Stimulated activated naive CD4-positive, alpha-beta T cell (primary cell): ENCODE measurements at places on chromosomes 12 and 14.

DNA sequence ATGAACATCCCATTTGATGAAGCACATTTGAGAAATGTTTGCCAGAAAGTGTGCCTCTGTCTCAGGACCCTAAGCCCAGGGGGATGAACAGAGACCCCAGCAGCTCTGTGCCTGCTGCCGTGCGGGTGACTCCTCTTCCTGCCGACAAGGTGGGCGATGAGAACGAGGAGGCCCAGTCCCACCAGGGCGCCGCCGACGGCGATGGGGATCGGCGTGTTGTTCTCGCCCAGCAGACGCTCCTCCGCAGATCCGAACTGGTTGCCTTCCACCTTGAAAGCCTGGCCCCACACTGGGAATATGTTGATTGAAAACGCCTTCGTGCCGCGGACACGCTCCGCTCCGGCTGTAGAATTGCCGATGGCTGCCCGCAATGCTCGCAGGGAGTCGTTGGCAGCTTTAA, 44.1 kb downstream of the LRTM2 start:
- DNase-seq = no peak

DNA sequence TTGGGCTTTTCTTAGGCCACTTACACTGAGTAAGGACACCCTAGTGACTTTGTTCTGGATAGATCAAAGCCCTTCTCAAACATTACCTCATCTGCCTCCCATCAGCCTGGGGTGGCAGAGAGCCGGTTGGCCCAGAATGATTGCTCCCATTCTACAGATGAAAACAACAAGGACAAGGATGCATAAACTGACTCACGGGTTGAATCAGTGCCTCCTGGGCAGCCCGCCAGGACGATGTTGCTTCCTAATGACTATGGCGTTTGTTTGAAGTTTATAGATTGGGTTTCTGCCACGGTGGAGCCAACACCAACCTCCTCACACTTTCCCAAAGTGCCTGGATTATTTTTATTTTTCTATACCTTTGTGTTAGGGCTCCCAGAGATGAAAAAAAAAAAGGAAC, 3.6 kb upstream of the VRK1 start:
- no peak for DNase-seq

DNA sequence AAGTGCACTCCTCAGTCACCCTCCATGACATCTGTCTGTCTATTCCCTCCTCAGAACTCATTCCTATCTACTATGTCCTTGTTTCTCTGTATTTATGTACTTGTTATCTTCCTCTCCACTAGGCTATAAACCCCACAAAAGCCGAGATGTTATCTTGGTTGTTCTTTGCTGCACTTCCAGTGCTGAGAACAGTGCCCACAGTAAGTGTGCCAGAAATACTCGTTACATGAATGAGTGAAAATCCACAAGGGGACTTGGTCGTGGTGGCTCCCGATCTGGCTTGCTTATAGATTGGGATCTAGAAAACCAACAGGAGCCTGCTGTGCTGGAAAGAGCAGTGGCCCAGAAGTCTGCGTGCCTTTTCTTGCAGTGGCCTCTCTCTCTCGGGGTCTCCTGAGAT, 111.9 kb upstream of the PRMT8 start:
- no peak for DNase-seq

- DNase-seq = peak; percentile 46
Observed at GRCh38 chr12:6827982-6828780, at the start of gene P3H3. Gene P3H3 (plus strand): TSS chr12:6828407. CDS start chr12:6828441, 34 bp downstream.

DNA sequence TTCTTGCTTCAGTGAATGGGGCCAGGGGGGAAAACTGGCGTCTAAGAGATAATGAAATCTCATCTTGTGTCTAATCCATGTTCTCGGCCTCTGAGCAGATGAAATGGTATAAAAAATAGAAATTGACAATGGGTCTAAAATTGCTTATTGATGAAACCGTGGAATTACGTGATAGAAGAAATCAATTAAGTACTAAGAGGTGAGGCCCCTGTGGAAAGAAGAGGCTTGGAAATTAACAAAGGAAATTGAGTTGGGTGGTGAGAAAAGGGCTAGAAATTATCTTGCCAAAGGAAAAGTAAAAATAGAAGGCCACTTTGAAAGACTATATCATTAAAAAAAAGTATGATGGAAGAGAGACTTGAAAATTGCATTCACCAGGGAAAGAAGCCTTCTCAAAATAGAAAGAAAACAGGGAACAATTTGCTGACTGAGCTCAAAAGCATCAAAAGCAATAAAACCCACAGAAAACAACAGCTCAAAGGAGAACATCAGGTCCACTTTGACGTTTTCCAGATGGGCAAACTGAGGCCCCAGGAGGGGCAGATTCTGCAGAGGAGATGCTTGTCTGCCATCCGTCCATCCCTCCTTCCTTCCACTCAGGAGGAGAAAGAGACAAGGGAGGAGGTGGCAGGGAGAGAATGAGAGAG, 226.1 kb upstream of the RTL1 start:
- no peak for DNase-seq

GRCh38 chr12:43210485-43211192, 341.4 kb downstream of the ADAMTS20 start:
- DNase-seq = no peak

DNA sequence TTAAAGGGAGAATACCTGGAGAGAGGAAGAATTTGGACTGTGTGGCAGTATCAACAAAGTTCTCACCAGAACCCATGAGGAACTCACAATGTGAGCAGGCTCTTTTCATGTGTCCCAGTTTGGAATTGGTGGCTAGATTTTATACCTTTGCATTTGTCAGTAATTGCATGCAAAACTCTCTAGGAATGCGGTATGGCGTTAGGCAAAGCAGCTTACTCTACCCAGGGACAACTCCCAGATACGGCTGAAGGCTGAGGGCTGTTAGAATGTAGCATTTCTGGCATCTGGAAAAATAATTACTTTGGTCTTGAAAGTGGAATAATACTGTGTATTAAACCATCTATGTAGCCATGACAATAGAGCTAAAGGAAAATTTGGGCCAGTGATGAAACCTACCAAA, 635.5 kb downstream of the SLC16A7 start:
- DNase-seq = no peak
